KBM-7 (cell line): ENCODE measurements at places on chromosomes 7 and 10.

DNA sequence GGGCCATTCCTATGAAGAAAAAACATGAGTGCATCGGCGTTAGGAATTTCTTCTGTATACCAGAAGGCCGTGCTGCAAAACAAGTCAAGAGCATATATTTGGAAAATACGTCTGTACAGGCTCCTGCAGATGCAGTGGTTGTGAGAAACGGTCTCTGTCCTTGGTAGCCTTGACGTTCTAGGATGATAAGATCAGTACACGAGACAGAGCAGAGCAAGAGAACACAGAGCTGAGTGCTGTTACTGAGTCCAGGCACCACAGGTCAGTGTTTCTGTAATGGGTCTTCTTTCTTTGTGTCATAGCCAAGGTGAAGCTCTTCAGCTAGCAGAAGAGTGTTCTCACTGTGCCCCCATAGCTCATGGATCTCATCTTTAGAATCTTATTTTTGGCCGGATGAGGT is 62.8 kb downstream of the WDR37 start:
- no peak for DNase-seq

GRCh38 chr7:76234931-76235441 is 33.3 kb downstream of the SRRM3 start:
- peak; percentile 40 for DNase-seq

GRCh38 chr7:103432712-103433111 is 13.3 kb downstream of the SLC26A5 start:
- peak; percentile 49 for DNase-seq

- DNase-seq, result no peak
These were observed 1.8 kb downstream of the GNAI1 start for GRCh38 chr7:80136261-80137055.

DNA sequence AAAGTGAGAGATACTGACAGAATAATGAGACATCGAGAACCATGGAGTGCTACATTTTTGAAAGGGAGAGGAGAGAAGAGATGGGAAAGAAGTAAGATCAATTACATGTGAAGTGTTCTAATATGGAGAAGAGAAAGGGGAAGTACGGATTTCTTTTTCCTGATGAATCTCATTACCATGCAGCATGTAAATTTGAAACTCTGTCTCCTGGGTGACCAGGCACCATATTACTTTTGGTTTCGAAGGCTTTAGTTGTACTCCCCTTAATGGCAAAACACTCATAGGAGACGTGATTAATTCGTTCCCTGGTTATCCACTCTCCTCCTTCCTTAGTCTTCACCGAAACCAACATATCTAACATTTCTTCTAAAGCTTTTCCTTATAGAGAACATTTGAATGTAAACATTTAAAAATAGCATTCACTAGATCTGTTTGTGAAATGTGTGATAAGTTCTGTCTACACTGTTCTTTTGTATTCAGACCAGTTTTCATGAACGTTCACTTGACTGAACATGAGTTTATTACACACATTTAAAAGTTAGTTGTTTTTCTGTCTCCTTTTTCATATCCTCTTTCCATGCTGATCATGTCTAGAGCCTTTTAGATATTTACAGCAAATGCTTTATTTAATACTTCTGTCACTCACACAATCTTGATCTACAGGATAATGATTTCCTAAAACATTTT is 80.2 kb upstream of the MSRB2 start:
- DNase-seq, result peak; percentile 28

GRCh38 chr10:132538790-132539421 is 1.3 kb downstream of the INPP5A start:
- no peak for DNase-seq

- peak; percentile 88 for DNase-seq
These were observed 169.5 kb downstream of the SNX13 start for GRCh38 chr7:17770710-17771375.

DNA sequence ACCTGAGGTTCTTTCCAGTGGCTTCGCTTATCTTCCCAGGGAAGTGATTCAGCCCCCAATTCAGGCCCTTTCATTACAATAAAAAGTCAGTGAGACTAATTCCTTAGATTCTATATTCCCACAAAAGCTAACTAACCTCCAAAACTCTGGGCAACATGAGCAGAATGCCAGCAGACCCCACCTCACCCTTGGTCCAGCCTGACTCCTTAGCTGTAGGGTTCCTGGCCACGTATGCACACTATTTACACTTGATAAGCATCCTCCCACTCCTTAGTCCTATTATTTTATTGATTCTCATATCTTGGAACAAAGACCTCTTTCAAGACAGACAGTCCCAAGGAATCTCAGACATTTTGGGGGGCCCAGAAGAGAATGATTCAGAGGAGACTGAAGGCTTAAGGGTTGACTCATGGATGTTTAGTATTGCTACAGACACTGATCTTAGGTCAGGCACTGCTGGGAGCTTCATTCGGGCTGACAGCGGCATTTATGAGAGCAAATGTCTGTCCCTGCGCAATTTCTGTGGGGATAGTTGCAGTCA is 162.6 kb upstream of the GDF10 start:
- no peak for DNase-seq

DNA sequence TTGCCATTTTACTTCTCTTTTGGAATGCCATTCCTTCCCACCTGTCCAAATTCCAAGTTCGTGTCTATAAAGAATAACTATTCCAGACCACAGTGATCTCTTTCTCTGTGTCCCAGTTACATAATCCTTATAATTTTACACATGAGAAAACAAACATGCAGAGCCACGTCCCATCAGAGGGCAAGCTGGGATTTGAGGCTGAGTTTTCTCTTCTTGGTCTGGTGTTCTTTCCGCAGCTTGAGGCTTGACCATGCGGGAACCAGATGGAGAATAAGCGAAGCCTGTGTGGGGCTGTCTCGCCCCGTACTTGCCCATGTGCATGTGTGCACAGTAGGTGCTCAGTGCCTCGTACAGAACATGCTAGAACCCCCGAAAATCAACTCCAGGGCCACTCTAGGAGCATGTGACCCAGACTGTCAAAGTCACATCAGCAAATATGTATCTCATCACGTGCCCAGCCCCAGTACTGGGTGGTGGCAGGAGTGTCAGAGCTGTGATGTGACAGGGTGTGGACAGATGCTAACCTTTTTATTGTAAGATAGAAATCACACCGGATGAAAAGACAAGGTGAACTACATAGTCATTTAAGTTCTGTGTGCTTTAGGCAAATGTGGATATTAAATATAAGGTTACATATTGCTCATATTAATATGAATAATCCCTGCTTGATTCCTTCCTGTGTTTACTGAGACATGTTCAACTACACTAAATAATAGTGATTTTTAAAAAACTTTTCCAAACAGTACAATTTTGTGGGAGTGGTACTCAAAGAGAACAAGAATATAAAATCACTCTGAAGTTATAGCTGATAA is 3.2 kb downstream of the INSIG1 start:
- no peak for DNase-seq

DNA sequence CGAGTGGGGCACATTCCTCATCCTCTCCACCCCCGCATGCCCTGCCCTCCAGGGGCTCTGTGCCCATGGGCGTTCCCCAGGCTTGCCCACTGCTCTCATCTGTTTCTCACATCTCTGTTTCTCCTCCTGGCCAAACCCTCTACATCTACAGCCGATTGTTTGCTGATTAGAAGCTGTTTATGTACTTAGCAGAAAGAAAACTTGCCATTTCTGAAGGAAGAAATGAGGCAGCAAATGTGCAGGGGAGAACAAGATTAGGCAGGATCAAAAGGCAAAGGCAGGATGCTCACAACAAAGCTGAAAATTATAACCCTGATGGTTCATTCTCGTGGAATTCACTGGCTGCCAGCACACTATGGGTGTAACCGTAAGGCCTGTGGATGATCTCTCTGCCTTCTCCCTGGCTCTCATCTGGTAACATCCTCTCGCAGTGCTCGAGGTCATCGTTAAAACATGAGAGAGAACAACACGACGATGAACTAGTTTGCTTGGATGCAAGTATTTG is 111.6 kb upstream of the KLF14 start:
- DNase-seq, result no peak

GRCh38 chr10:132096223-132096622 is 30.5 kb downstream of the JAKMIP3 start:
- DNase-seq, result peak; percentile 12

GRCh38 chr7:130299866-130300265 is 6.9 kb downstream of the CPA4 start:
- DNase-seq, result no peak

- DNase-seq, result no peak
These were observed 594.2 kb downstream of the KCNMA1 start for GRCh38 chr10:77043420-77043763.

DNA sequence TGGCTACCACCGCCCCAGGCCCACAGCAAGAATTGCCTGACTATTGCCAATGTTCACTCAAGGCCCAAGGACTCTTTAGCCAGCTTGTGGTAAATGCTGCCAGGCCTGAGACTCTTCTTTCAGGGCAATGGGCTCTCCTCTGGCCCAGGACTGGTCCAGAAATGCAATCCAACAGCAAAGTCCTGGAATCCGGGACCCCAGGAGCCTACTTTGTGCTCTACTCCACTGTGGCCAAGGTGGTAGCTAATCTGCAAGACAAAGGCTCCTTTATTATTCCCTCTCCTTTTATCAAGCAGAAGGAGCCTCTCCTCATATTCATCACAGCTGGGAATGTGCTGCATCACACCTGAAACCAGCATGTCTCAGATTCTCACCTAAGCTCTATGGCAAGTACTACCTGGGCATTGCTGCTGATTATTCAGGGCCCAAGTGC is 107.6 kb upstream of the PRSS58 start:
- DNase-seq, result no peak

- DNase-seq, result peak; percentile 9
These were observed 118.2 kb downstream of the CDK6 start for GRCh38 chr7:92717993-92718716.

GRCh38 chr10:17965649-17966235 is 14.0 kb downstream of the SLC39A12 start:
- DNase-seq, result no peak

- no peak for DNase-seq
These were observed 774.0 kb downstream of the DNAJB9 start for GRCh38 chr7:109343678-109344077.

DNA sequence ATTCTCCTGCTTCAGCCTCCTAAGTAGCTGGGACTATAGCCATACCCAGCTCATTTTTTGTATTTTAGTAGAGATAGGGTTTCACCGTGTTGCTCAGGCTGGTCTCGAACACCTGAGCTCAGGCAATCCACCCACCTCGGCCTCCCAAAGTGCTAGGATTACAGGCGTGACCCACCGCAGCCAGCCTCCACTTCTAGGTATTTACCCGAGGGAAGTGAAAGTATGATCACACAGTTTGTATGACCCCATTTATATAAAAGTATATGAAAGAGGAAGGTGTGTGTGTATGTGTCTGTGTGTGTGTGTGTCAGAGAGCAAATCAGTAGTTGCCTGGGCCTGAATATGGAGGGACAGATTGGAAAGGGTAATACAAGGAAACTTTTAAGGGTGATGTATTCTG is 2.0 kb upstream of the PURB start:
- no peak for DNase-seq

DNA sequence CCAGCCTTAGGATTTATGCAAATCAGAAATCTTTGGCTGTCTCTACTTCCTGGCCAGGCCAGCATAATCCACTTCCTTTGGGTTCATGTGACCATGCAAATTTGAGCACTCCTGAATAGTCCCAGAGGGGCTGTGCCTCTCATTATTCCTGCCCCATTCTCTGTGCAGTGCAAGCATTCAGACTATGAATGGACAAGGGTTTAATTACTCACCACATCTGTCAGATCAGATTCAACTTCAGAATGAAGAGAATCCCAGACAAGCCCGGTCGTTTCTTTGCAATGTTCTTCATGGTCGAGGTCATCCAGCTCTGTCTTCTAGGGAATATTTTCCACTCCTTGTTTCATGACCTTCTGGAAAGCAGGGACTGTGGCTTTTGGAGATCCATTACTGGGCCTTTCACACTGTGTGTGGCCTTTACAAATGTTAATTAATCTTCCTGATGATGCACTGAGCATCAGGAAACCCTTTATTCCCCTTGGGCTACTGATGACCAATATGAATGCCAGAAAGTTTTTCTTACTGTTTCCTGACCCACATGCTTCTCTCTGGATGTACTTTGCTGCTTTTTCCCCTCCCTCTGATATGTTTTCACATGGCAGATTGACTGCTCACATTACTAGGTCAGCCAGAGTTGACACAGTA is 217.6 kb upstream of the TCF7L2 start:
- no peak for DNase-seq

- DNase-seq, result no peak
These were observed 20.8 kb downstream of the LOXL4 start for GRCh38 chr10:98246911-98247805.

- DNase-seq, result peak; percentile 42
These were observed 232.1 kb downstream of the FZD1 start for GRCh38 chr7:91496251-91496820.

DNA sequence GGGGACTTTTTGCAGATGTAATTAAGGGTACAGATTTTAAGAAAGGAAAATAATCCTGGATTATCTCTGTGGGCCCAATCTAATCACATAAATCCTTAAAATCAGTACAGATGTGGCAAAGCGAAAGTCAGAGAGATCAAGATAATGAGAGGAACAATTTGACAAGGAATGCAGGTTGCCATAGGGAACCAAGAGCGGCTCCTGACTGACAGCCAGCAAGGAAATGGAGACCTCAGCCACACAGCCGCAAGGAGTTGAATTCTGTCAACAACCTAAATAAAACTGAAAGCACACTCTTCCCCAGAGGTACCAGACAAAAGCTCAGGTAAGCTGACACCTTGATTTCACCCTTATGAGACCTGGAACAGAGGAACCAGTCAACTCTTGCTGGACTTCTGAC is 3.4 kb upstream of the PNPLA8 start:
- no peak for DNase-seq

- DNase-seq, result no peak
These were observed 53.7 kb upstream of the SHH start for GRCh38 chr7:155865830-155866525.

DNA sequence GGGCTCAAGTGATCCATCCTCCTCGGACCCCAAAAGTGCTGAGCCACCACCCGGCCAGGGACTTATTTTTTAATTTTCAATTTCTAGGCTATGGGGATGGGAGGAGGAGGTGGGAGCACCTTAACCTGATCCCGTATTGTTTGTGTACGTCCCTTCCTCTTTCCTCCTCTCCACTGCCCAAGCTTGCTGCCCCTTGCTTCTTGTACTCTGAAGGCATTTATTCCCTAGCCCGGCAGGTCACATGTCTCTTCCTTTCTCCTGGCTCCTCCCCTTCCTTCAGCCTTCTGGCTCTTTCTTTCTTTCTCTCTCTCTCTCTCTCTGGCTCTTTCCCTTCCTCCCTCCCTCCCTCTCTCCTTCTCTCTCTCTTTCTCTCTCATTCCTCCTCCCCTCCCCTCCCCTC is 56.0 kb downstream of the COL26A1 start:
- no peak for DNase-seq
